ENCODE measurements at places on chromosomes 4 and X.

DNA sequence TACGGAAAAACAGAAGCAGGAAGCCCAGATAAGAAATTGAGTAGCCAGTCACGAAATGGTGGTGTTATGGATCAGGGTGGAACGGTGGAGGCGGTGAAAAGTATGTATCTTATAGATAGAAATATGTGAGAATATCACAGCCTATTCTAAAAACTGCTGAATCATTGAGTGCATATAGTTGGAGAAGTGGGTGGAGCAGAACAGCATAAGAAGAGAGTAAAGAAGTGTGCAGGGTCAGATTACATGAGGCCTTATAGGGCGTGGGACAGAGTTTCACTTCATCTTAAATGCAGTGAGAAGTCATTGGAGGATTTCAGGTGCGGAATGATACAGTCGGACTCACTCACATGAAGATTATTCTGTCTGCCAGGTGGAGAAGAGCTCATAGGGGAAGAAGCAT lies 293.1 kb downstream of the TRIML1 start:
- DNase-seq: no peak

GRCh38 chr4:108611365-108611764 lies 9.0 kb upstream of the RPL34 start:
- DNase-seq: no peak

GRCh38 chr4:80798082-80798481 lies 232.4 kb upstream of the BMP3 start:
- no peak for DNase-seq

DNA sequence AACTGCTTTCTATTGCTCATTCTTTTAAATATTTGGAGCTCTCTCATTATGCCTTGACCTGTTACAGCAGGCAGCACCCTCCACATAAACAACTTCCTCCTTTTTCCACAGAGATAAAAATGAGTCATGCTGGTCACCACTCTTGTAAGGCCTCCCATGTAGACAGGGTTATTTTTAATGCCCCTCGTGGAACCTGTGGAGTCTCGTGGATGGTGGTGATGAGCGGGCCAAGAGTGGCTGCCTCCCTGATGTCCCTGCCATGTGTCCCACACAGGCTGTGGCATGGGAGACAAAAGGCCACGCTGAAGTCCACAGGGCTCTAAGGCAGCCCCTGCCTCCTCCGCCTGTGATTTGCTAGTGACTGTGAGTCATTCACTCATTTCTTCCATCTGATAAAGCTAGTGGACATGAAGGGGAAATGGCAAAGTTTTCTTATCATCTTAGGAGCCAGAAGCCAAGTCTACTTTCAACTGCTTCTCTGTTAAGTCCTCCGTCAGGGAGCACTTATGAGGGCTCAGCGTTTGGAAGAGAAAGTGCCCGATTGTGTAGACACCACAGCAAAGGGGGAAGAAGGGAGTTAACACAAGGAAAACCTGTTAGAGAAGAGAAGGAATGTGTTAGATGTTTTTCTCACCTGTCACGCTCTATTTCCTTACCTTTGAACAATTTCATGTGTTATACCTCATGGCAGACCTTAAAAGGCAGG lies 121.6 kb upstream of the FAT1 start:
- no peak for DNase-seq
